Type B pancreatic cell (in vitro differentiated cells): ENCODE measurements at places on chromosomes 3 and 15. TPM values are rescaled to one million over a fixed set of nuclear protein-coding genes. Genes with fewer than 3 reads are reported as not detected.

- DNase-seq, result peak; percentile 95
Observed at GRCh38 chr3:48301020-48301799, 32.3 kb downstream of the SPINK8 start.

DNA sequence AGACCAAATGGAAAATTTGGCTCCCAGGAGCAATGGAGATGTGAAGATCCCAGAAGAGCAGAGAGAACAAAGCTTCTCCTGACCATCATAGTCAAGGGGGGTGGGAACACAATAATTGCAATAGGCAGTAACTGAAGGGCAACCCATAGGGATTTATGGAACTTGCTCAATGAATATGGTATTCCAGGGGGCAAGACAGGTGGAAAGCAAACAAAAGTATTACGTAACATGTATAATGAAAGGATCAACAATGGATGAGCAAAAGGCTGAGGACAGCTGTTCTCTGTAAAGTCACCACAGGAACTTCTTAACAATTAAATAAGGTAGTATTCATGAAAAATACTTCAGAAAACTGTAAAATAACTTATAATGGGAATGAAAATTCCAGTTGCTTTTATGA, 226.1 kb downstream of the PCCB start:
- DNase-seq, result no peak

DNA sequence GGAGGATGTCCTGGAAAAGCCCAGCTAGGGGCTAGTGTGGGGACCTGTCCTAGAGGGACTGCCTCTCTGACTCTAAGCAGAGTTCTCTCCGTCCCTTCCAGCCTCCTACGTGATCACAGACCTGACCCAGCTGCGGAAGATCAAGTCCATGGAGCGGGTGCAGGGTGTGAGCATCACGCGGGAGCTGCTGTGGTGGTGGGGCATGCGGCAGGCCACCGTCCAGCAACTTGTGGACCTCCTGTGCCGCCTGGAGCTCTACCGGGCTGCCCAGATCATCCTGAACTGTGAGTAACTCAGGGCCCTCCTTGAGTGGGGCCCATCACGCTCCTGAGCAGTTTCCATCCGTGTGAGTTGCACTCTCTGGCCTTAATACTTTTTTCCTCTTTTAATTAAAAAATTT, 13.0 kb downstream of the IRAK2 start:
- DNase-seq, result no peak

DNA sequence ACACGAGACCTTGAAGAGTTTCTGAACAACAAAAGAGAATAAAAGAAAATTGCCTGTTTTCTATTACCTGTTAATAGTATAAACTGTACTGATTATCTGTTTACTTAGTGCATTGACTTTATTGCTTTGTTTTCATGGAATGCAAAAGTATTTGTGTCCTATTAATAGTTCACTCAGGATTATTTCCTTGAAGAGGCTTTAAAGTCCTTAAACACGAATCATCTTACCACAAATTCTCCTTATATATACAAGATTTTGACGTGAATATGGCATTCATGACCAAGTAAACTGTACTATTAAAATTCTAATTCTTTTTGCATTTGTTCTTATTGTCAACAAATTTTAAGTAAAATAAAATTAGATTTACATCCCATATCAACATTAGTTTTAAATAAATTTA, 513.0 kb downstream of the NTRK3 start:
- DNase-seq, result no peak

- no peak for DNase-seq
Observed at GRCh38 chr3:153927107-153927506, 194.1 kb upstream of the ARHGEF26 start.

GRCh38 chr15:39555885-39556284, 25.0 kb upstream of the THBS1 start:
- DNase-seq, result no peak

- peak; percentile 10 for DNase-seq
Observed at GRCh38 chr3:141261472-141262307, 30.1 kb downstream of the PXYLP1 start.

The LRRIQ4 gene
- not detected in 2 replicates for total RNA-seq

The GOLGA6L7 gene
- not detected in 2 replicates for total RNA-seq

The IL17RD gene
- total RNA-seq, result 14.8 and 47.4 TPM in 2 replicates
